ENCODE measurements at places on chromosomes 3 and 15.

GRCh38 chr3:25461946-25462345 is 33.9 kb downstream of the RARB start:
- no peak for DNase-seq

DNA sequence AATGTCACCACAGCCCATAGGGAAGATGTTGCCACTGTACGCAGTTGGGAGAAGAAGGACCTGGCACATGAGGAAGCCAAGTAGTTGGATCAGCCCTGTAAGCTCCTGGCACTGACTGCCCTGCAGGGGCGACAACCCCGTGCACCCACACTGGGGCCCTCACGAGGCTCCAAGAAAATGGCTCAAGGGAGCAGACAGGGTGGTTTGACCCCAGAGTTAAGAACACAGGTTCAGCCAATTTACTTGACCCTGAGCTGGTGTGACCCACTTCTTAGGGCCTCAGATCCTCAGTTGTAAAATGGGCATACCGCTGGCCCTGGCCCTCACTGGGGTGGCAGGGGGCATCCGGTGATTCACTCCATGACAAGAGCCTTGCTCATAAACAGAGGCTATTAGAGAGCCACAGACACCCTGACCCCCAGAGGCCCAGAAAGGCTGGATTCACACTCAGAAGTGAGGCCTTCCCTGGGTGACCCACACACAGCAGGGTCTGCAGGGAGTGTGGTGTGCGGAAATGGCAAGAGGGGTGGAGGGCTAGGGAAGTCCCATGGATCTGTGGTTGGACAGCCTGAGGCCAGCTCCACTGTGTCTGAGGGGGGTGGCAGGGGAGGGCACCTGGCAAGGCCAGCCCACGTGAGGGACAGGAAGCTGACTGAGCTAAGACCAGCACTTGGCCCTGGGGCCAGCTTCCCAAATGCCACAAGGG is 1.7 kb upstream of the HHATL start:
- DNase-seq, result no peak

GRCh38 chr15:101053261-101053660 is 134.1 kb downstream of the LRRK1 start:
- DNase-seq, result no peak

- DNase-seq, result no peak
These were observed 40.9 kb downstream of the UACA start for GRCh38 chr15:70722266-70723121.

DNA sequence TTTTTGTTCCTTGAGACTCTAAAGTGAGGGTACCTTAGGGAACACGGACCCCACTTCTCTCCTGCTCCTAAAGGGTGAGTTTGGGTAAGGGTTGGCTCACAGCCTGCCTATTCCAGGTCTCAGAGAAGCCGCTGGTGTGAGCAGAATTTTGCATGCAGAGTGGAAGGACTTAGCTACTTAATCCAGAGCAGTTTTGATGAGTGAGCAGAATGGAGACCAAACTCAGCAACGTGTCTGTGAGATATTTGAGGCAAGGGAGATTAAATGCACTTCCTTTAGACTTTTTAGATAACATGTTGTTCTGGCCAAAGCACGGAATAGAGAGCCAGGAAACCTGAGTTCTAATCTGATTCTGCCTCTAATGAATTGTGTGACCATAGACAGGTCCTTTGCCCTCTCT is 5.1 kb downstream of the SLC24A1 start:
- DNase-seq, result no peak

- no peak for DNase-seq
These were observed 1575.1 kb downstream of the OTOL1 start for GRCh38 chr3:163071713-163072112.

DNA sequence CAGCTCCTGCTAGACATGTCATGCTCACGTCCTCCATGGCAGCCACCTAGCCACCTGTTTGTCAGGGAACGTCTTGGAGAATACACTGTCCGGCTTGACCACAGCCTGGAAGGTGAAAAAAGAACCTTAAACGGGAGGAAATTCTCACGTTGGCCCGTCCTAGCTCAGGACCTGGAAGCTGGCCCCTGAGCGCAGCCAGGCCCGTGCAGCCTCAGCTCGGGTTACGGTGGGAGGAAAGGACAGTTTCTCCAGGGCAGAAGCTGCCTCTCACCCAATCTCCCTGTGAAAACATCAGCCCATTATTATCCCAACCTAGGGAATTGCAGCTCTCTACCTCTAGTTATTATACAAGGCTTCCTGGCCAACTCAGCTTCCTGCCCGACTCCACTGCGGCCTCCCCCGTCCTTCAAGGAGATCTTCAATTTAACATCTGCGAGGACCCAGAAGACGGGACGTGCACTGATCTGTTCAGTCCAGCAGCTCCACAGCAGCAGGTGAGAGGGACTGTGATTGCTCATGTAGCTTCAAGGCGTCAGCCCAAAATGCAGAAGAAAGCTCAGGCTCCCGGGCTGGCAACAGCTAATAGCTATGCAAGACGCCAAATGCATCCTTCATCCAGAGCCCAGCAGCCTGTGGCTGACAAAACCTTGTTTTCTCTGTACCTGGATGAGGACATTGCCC is 84.7 kb downstream of the ADAMTS17 start:
- no peak for DNase-seq

DNA sequence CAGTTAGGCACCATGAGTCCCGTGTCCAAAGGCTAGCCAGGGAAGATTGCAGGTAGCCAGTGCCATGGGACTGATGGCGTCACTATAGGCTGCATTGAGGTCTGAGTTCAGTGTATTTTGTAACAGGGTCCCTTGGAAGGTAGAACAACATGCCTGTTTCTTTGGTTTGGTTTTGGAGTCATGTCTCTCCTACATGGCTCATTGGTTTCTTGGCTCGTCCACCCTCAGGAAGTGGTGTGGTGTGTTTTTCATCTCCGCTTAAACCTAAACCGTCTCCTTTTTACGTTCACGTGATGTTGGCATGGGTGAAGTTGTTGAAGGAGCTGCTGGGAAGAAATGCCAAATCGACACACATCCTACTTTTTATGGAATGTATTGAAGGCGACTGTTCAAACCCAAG is 71.6 kb downstream of the FLNB start:
- no peak for DNase-seq

DNA sequence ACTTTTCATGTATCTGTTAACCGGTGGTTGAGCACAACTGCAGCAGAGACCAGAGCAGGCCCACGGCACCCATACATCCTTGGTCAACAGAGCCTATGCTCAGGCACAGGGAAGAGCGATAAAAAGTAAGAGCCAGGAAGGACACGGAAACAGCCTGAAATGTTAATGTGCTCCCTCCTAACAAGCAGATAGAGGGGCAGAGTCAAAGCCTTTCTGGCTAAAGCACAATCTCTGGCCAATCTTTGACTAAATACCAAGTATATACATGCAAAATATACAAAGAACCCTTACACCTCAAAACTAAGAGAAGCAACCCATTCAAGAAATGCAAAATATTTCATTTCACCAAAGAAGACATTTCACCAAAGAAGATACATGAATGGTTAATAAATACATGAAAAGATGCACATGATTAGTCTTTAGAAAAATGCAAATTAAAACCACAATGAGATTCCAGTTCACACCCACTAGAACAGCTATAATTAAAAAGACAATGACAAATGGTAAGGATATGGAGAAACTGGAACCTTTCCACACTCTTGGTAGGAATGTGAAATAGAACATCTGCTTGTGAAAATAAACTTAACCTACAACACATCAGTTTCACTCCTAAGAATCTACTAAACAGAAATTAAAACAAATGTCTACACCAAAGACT is 88.0 kb downstream of the OSBPL10 start:
- no peak for DNase-seq
